T1000 (cell line): ENCODE measurements at places on chromosomes 7 and 10.

DNA sequence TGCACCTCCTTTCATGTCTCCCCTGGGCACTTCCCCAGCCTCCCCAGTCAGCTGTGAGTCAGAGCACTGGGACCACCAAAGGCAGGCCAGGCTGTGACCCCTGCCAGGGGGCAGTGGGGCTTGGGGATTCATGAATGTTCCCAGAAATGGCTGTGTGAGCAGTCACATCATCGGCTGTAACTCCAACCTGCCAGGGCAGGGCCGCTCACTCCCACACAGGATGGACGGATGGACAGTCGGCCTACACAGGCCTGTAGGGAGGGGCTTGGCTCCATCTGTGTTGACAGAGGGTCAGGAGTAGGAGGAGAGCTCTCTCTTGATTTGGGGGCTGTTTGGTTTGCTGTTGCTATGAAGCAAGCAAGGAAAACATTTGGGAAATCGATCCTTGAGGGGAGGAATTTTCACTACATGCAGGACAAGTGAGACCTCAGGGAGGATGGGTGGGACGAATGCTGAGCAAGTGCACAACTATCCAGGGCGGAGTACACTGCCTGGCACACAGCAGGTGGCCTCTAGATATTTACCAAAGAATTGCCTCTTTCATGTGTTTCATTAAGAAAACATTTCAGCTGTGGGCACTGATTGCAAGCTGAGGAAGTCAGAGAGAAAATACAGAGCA lies 2.9 kb upstream of the IGFBP1 start:
- peak; percentile 77 for DNase-seq

GRCh38 chr10:87860156-87860795 lies 3.1 kb downstream of the KLLN start:
- DNase-seq = no peak

DNA sequence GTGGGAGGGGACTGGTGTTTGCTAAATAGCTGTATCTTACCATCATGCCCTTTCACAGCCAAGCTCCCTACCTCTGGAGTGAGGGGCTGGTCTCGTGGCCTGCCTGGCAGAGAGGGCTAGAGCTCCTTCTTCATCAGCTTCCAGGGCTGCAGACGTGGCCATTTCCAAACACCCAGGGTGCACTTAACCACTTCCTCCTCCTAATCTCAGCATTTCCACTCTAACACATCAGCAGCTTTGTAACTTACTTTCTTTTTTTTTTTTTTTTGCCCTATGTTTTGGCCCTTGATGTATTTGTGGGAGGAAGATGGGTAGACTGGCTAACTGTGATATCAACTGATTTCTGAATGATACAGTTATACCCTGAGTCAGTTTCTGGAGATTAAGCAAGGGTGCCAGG lies 27.4 kb downstream of the LRRC4 start:
- DNase-seq = no peak

DNA sequence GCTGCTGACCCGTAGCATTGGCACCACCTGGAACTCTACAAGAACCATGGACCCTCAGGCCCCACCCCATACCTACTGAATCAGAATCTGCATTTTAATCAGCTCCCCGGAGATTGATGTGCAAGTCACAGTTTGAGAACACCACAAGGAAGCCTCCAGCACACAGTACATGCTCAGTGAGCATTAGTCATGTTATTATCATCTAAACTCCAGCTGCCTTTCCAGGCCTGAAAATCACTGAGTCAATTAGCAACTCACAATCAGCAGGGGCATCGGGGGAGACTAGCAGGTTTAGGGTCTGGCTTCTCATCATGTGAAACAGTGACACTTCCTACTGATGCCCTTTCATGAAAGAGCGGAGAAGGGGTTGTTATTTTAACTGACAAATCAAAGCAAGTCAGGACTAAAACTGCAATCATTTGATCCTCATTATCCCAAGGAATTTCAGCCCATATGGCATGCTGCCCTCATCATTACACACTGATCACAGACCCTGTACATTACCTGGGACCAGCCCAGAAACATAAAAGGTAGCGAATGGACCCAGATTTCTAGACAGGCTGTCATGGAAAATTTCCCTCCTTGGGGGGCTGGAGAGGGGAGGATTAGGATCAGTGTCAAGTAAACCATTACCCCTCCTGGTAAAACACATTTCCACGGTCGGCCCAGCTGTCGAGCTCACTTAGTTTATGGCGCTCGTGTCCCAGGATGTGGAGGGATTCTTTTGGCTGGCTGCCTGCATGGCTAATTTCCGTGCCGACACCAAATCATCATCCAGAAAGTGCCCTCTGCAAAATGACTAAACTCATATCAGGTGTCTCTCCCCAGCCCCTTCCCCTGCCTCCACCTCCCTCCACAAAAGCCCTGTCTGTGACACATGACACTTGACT lies 122.8 kb downstream of the PRLHR start:
- no peak for DNase-seq

- no peak for DNase-seq
These were observed 1.1 kb upstream of the GALNTL5 start for GRCh38 chr7:151954866-151955820.

GRCh38 chr7:28955356-28955717 lies 2.8 kb downstream of the TRIL start:
- DNase-seq = no peak

DNA sequence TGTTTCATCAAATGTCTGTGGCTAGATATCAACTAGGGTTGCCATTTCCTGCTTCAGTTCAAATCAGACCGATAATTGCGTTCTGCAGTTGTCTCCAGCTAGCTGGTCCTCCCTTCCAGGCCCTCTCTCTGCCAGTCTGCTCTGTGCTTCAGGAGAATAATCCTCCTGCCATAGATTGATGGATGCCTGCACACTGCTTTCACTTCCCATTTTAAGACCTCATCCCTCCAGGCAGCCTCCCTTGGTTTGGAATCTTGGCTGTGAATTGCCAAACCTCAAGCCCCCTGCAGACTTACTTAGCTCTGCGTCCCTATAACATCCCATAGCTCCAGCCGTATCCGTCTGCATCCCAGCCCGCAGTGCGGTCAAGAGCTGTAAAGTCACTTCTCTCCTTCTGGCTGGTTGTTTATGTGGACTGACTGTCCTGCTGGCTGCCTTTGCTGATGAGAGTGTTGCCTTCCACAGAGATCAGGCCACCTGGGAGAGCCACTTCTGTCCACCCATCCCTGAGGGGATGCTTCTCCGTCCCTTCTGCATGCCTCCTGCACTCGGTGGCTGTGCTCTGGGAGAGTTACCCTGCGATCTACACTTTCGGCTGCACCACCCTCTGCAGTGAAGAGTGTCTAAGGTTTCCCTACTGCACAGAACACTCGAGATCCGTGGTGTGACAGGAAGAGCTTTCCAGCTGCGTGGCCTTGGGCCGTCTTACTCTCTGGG lies 22.4 kb upstream of the KLF6 start:
- no peak for DNase-seq

DNA sequence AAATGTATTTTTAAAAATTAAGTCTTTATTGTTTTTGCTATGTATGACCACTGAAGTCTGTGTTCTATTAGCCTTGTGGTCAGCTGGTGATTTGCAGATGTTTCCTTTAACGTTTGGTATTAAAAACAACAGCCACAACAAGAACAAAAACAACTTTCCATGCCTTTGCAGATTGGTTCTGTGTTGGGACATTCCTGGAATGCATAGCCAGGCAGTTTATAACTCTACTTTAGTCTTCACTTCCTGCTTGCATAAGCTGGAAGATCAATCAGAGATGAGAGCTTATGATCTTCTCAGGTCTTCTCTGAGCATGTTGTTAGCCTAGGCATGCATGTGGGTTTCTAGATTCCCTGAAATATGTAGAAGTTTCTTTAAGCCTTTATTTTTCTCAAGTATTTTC lies 58.9 kb upstream of the SEMA3C start:
- no peak for DNase-seq

- DNase-seq = no peak
These were observed 19.3 kb upstream of the TRIM8 start for GRCh38 chr10:102624751-102625645.

DNA sequence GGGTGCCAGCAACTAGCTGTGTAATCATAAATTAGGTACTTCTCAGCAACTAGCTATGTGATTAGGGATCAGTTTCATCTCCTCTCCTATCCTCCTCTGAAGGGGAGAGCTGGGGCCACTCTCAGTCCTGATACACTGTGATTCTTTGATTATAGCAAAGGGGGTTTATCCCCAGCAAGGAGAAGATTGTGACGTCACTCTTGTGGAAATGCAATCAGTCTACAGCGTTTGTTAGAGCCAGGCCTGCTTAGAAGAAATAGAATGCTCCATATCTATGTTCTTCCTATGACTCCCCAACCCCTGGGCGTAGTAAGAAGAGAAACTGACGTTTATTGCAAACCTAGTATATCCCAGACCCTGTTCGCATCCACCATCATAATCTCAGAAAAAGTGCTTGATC lies 308.2 kb downstream of the GFRA1 start:
- DNase-seq = no peak

DNA sequence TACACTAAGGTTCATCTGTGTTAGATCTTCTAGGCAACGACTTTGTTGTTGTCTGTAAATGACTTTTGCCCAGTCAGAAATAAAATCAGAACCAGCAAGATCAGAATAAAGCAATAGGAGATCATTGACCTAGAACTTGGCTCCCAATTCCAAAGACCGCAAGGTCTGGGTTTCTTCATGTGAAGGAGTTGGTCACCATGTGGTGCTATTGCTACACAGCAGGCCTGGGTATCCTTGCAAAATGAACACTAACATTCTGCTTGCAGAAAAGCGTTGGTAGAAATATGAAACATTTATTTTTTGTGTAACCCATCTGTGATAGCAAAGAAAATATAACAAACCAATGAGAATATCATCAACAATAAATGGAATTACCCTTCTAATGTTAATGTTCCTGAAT lies 831.0 kb downstream of the NXPH1 start:
- no peak for DNase-seq

DNA sequence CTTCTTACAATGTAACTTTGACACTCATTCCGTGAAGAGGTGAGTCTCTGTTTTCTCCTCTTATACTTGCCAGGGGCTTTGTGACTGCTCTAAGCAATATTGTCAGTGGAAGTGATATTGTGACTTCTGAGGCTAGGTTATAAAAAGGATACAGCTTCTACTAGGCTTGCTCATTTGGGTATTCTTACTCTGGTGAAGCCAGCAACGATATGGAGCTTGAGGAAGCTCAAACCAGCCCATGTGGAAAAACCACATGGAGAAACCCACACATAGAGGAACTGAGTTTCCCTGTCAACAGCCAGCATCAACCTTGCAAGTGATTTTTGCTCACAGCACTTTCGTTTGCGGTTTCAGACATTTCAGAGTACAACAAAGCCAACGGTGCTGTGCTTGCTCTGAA lies 149.6 kb upstream of the SEMA3E start:
- DNase-seq = no peak

DNA sequence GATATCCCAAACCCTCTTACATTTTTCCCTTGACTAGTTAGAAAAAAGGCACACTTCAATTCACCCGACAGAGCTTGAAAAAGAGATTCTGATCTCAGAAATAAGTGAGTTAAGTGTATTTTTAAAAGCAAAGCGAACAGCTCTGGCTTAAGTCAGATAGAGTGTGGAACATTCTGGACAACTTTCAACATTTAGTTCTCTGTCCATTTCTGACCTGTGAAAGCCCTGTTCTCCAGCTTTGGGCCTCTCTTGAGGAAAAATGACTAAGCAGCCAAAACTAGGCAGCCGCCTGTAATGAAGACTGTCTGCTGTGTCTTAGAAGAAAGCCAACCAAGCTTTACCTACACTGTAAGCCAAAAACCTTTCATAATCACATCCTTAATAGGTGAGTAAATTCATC lies 50.5 kb downstream of the CDK6 start:
- no peak for DNase-seq

DNA sequence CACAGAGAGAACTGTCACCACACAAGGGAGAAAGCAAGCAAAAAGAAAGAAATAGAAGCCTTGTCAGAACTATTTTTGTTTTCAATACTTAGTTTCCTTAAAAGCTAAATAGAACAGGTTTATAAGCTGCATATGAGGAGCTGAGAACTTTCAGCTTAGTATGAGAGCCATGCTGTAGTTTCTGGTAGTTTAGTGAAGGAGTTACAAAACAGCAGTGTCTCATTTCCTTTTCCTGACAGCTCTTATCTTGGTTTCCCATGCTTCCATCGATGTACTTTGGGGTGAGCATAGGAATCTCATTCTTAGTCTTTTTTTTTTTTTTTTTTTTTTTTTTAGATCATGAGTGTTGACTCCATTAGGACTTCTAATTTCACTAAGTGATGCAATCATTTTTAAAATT lies 8.6 kb upstream of the CHRM2 start:
- DNase-seq = no peak

GRCh38 chr10:119947300-119947699 lies 54.8 kb downstream of the SEC23IP start:
- no peak for DNase-seq

DNA sequence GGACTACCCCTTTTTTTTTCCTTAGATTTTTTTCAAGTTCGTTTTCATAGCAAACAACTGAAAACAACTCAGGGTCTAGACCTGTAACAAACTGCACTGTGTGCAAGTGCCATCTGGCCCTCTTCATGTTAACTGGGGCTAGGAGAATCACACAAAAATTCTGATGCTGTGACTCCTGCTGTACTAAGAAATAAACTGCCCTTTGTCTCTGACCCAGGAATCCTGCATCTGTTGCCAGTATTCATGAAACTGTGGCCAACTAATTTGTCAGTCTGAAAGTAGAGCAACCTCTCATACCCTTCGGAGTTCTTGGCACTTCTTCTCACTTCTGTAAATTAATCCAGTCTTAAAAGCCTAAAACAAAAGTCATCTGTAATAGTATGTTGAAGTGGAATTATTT lies 218.4 kb upstream of the PCDH15 start:
- no peak for DNase-seq

DNA sequence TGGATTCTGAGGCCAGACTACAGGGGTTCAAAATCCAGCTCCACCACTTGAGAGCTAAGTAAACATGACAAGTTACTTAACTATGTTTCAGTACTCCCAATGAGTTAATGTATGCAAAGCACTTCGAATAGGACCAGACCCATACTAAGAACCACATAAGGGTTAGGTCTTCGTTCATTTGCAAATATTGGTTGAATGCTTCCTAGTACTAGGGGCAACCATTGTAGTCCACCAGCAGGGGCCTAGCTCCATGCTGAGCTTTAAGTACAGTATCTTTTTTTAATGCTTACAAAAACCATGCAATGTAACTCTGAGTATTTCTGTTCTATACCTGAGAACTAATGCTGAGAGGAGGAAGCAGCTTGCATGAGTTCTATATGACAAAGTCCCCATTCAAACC lies 80.4 kb upstream of the PDE1C start:
- DNase-seq = no peak

DNA sequence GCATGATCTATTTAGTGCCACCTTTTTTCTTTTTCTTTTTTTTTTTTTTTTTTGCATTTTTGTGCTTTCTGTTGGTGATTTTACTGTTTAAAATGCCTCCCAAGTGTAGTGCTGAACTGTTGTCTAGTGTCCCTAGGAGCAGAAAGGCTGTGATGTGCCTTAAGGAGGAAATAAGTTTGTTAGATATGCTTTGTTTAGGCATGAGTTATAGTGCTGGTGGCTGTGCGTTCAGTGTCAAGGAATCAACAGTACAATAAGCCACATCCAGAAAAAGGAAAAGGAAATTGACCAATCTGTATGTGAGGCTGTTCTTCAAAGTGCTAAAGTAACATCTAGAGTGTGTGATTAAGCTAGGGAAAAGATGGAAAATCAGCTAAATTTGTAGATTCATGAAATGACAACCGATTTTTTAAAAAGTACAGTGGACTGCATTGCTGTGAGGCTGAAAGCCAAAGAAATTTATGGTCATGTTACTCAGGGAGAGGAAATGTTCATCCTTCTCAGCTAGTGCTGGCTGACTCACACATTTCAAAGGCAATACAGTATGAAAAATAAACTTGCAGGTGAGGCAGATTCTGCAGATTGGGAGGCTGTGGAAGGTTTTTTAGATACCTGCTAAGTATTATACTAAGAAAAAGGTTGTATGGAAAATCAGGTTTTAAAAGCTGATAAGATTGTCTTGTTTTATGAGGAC lies 122.7 kb upstream of the ADCY1 start:
- DNase-seq = no peak
